CD8-positive, alpha-beta T cell (primary cell): ENCODE measurements at places on chromosomes 16 and 17. TPM values are rescaled to one million over a fixed set of nuclear protein-coding genes. Genes with fewer than 3 reads are reported as not detected.

GRCh38 chr17:10843811-10844210 lies 5.9 kb upstream of the PIRT start:
- no peak for DNase-seq

DNA sequence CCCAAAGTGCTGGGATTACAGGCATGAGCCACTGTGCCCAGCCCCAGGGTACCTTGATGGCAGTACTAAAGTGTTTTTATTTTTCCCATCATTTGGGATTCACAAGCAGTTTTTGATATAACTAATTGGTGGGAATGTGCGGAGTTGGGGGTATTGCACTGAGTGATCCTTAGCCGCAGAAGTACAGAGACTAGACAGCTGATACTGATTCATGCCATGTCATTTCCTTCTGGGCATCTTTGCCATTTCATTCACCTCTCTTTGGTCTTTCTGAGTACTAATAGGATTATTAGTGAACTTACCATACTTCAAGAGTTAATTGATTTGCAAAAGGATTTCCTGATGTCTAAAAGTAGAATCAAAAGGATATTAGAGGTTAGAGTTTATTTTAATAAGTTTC lies 9.7 kb downstream of the NMT1 start:
- no peak for DNase-seq

- DNase-seq = no peak
Observed at GRCh38 chr16:53803451-53803850, 99.5 kb downstream of the FTO start.

DNA sequence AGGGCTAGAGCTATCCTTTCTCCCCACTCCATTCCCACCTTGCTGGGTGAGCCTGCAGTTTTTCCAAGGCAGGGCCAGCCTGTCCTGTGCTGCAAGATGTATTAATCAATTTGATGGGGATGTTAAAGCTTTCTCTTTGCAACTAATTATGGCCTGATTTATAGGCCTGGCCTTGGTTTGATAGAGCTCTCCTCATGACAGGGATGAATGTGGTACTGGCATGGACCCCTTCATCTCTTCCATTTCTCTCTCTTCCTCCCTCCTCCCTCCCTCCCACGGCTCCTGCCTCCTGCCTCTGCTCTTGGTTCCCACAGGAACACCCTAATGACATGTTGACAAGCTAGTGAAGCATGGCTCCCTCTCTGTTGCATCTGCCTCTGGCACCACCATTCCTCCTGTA lies 47.2 kb upstream of the SKAP1 start:
- DNase-seq = no peak

DNA sequence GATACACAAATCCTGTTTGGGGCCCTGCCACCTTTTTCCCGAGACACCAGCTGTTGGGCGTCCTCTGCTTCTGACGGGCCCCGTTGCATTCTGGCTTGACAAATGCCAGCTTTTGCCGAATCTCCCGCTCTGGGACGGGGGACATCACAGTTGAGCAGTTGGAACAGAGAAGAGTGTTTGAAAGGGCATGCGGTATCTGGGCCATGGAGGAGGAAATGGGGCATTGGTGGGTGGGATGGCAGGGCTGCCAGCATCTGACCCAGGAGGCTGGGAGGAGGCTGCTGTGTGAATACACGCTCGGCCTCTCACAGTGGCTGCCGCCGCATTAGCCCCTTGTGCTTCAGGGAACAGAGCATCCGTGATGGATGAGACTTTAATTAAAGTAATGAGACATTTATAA lies 184.3 kb upstream of the TNRC6C start:
- no peak for DNase-seq

DNA sequence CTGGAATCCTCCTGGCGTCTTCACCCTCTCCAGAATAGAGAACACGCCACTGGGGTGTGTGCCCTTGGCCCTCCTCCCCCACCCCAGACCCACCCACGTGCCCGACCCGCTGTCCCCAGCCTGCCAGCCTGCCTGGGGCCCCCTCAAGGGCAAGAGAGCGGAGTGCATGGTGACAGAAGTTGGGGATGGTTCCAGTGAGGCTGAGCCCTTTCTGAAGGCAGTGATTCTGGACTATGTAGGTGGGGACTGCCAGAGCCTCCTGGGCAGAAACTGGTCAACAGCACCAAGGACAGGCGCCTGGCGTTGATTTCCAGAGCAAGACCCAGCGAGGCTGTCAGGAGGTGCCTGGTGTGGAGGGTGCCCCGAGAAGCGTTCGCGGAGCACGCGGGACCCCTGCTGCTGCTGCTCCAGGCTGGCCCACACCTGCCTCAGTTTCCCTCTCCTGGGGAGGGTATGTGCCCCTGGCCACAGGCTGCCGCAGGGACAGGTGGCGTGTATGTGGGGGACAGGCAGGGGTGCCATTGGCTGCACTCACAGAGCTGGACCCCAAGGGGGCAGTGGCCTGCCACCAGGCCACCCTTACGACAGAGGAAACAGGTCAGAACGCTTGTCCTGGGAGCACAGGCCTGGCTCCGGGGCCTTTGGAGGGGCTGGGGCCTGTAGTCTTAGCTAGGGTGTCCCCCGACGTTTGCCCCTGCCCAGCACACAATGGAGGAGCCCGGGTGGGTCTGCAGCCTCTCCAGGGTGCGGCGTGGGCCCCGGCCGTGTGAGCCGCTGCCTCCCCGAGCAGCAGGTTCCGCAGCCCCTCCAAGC lies 1.2 kb downstream of the SSTR5 start:
- no peak for DNase-seq

DNA sequence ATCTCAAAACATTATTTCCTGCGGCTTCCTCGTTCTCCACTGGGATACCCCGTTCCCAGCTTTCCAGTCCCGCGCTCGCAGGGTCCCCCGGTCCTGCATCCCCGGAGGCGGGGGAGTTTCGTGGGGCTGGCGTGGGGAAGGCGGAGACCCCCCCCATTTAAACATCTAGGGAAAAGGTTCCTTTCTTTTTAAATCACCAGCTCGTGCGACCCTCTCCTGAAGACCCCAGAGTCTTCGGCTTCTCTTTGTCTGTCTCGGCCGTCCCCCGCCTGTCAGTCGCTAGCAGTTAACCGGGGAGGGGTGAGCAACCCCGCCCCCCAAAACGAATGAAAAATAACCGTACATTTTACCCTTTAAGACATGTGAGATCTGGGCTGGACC lies 473 bp upstream of the IGF2BP1 start:
- no peak for DNase-seq

DNA sequence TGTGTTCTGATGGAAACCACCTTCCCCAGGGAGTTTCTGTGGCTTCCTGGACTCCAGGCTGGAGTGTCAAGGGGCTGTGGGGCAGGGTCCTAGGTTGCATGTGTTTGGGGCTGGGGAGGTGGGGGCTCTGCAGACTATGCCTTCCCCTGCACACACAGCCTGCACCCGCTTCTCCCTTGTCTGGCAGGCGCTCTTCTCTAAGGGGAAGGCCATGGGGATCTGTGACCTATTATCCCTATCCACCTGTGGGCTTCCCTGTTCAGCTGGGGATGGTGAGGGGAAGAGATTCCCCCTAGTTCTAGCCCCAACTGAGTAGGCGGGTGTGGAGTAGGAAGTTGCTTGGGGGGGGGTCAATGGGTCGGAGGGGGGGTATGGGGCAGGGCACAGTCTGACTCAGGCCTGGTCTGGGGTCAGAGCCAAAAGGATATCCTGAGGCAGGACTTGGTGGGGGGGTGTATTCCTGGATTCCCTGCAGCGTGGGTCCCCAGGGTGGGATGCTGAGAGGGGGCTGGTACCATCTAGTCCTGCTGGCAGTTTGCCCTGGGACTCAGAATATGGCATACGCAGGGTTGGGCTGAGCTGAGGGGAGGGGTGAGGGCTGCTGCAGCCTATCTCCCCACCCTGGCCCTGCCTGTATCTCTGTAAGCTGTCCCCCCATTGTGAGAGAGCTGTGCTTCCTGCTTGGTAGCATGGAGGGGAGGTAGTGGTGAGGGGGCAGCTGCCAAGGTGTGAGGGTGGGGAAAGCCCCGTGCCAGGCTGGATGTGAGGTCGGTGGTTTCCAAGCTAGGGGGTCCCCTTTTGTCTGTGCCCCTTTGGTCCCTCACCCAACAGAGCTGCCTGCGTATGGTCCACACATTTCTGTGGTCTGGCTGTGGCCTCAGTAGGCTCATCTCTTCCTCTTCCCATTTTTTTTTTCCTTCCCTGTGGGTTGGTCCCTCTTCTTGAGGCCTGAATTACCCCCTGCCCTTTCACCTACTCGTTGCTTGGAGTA lies 14.7 kb downstream of the RARA start:
- peak; percentile 92 for DNase-seq

DNA sequence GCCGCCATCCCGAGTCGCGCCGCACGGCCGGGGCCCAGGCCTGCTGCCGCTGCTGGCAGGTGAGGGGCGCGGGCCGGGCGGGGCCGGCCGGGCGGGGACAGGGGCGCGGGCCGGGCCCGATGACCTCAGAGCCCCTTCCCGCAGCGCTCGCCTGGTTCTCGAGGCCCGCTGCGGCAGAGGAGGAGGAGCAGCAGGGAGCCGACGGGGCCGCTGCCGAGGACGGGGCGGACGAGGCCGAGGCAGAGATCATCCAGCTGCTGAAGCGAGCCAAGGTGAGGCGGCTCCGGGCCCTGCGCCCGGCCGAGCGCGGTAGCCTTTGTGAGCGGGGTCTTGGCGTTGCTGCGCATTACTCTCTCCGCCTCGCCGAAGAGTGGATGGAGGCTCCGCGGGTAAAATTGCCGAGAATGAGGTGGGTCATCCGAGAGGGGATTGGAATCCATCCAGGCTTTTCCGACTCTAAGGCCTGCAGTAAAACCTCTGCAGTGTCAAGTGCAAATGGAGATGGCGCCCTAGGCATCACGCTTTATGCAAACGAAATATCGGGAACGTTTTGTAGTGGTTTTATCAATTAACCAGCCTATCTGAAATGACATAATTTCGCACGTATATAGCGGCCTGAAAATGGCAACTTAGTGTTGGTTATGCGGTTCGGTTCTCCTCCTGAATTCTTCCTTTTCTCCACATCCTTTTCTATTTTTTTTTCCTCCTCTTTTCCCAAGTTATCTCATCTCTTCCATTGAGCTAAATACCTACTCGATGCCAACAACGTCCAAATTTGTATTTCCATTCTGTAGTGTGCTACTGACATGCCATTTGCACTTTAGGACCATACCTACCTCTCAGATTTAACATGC lies 577 bp downstream of the TTC19 start:
- peak; percentile 28 for DNase-seq

DNA sequence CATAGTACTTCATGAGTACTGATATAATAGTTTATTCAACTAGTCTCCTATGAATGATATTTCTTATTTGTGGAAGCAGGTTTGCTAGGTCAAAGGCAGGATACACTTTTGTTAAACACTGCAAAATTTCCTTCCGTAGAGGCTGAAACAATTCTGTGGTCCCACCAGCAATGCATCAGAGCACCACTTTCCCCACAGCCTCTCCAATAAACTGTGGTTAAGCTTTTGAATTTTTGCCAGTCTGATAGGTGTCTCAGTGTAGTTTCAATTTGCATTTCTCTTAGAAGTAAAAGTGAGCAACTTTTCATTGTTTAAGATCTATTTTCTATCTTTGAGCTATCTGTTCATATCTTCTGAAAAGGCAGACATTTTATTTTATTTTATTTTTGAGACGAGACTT lies 36.4 kb upstream of the CORO6 start:
- no peak for DNase-seq

GRCh38 chr17:21282231-21282630 lies 2.3 kb upstream of the MAP2K3 start:
- no peak for DNase-seq

DNA sequence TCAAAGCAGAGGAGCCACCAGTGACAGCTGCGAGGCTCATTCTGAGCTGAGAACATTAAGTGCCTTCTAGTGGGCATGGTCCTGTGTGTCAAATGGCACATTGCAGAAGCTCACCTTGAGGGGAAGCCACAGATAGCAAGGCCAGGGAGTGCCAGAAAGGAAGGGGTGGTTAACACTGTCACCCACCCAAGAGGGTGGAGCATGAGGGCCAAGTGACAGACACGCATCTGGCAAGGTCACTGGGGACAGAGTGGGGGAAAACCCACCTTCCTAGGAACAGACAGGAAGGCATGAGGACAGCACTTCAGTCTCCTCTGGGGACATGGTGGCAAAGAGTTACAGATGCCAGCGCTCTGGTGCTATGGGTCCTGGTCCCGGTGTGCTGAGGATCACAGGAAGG lies 22.1 kb downstream of the NUBP1 start:
- peak; percentile 24 for DNase-seq

DNA sequence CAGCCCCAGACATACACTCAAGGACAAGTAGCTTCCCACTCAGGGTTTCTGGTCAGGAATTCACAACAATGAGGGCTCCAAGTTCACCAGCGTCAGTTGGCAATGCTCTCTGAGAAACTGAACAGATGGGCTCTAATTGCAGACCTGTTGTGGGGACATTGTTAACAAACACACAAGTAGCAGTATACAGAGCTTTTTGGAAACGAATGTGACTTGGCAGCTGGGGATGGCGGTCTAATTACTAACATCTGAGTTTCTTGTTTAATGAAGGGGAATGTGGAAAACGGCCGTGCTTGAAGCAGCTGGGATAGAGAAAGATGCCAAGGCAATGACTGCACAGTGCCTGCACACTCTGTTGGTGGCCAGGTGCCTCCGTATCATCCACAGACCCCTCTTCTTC lies 316.1 kb upstream of the IRX3 start:
- DNase-seq = no peak

DNA sequence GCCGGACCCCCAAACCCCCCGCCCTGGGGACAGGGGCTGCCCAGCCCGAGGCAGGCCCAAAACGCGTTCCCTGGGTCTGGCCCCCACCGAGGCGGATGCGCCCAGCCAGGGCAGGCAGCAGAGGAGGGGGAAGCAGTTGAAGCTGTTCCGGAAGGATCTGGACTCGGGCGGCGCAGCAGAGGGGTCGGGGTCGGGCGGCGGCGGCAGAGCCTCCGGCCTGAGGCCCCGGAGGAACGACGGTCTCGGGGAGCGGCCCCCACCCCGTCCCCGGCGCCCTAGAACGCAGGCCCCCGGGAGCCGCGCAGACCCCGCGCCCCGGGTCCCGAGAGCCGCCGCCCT lies 22.9 kb upstream of the ZFPM1 start:
- DNase-seq = peak; percentile 37

- DNase-seq = no peak
Observed at GRCh38 chr17:83200751-83201150, 121.3 kb downstream of the METRNL start.

- no peak for DNase-seq
Observed at GRCh38 chr17:35915153-35915964, 15.2 kb downstream of the RDM1 start.

GRCh38 chr17:15263680-15264079 lies 1.4 kb downstream of the PMP22 start:
- no peak for DNase-seq

- no peak for DNase-seq
Observed at GRCh38 chr17:413016-413350, 60.4 kb upstream of the RPH3AL start.

DNA sequence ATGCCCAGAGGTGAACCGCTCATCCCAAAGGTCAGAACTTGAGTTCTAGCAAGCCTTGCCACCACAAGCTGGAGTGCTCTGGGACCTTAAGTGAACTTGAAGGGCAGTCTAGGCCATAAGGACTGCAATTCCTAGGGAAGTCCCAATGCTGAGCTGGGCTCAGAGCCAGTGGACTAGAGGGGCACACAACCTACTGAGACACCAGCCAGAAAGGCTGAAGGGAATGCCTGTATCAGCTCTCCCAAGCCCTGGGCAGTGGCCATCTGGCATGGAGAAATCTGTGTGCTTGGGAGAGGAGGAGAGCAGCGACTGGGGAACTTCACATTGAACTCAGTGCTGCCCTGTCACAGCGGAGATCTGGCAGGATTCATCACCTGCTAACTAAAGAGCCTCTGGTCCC lies 201.3 kb downstream of the CEP112 start:
- no peak for DNase-seq

The CA5A gene
- total RNA-seq = not detected

The SSTR5 gene
- not detected for total RNA-seq

The PIK3R5 gene
- 155 TPM for total RNA-seq

The FBXW10B gene
- total RNA-seq = not detected

The KATNIP gene
- total RNA-seq = 16.0 TPM

The EPOP gene
- total RNA-seq = 0.89 TPM

The TP53TG3F gene
- not detected for total RNA-seq
